ENCODE measurements at places on chromosomes 7 and 10. TPM values are rescaled to one million over a fixed set of nuclear protein-coding genes. Genes with fewer than 3 reads are reported as not detected.

Gene CHPF2
- polyA plus RNA-seq, result 22.5 TPM

Gene ECHDC3
- not detected for polyA plus RNA-seq

DNA sequence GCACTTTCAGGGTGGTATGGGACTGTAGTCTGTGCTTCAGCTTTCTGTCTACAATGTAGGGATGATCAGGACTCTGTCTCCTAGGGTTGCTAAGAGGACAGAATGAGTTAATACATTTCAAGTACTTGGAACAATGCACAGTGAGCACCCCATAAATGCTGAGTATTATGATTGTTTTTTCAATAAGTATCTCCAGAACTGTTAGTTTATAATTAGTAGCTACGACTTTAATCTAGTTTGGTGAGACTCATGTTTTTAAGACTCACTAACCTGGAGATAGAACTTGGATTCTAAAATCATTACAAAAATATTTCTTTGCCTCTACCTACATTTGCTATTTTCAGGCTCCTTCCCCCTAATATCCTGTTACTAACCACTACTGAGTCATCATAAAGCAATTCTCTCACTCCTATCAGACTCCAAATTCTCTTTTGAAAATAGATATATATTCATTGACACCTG is 95.3 kb downstream of the CPED1 start:
- no peak for DNase-seq

DNA sequence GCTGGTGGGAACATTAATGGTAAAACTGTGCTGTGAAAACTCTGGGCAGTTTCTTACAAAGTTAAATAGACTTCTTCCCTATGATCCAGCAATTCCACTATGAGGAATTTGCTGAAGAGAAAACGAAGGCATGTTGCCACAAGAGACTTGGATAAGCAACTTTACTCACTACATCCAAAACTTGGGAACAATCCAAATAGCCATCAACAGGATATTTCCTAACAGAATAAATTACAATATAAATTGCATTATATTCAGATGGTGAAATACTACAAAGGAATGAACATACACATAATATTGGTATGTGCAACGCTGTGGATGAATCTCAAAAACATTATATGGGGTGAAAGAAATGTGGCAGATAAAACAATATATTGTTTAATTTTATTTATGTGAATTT is 21.4 kb upstream of the MKI67 start:
- no peak for DNase-seq

DNA sequence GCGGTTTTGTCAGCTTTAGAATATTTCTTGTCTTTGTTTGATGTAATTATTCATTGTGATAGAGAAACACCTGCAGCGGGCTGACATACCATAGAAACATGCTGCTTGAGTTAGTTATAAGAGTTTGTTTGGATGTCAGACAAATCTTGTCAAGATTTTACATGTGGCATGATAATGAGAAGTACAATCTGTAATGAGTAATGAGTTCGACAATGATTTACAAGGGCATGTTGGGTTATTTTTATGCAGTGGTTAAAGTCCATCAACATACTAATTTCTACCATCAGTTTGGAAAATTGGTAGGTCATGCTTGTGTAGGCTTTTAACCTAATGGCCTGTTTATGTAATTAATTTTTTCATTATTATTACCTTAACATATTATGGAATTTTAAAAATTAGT is 31.3 kb downstream of the FZD1 start:
- no peak for DNase-seq

GRCh38 chr7:44650772-44651171 is 44.3 kb downstream of the OGDH start:
- DNase-seq, result no peak

DNA sequence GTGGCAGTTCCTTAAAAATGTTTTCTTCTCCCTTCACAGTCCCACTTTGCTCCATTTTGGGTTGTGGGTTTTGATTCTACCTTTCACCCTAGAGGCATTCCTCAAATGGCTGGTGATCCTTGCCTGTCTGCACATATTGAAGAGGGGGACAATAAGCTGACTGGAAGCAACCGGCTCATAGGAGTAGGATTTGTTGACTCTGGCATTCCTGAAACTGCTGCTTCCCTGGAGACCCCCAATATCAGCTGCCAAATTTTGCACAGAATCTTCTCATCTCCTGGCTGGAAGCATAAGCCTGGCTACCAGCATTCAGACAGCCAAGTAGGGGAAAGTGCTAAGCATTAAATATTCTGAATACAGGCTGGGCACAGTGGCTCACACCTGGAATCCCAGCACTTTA is 53.7 kb downstream of the KIF5B start:
- no peak for DNase-seq

DNA sequence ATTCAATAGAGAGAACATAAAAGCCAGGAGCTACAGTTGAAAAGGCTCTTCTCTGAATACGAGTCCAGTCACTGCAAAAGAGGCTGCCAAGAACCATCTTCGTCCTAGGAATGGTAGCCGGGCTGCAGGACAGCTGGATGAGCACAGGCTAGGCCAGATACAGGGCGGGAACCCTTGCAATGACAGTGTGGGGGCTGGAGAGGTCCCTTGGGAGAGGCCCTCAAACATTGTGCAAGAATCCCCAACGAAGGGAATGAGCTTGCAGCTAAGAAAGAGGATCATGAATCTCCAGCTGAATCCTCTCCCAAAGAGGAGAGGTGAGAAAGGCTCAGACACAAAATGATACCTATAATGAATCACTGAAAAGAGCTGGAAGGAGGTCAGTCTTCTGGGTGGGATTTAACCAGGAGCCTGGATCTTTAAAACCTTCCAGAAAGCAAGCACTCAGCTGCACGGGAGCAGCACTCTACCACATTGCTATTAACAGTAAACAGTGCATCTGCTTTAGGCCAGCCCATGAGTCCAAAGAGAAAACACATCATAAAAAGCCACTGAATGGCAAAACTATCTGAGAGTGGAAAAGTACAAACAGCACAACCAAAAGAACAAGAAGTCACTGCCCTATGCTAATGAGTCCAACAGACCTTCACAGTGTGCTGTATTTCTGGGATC is 287.9 kb downstream of the TNS3 start:
- DNase-seq, result no peak

GRCh38 chr7:107874605-107875446 is 16.2 kb upstream of the DLD start:
- DNase-seq, result peak; percentile 63

GRCh38 chr7:128814499-128814898 is 15.7 kb upstream of the FLNC start:
- no peak for DNase-seq

Gene PDZD7
- polyA plus RNA-seq, result 0.58 TPM

DNA sequence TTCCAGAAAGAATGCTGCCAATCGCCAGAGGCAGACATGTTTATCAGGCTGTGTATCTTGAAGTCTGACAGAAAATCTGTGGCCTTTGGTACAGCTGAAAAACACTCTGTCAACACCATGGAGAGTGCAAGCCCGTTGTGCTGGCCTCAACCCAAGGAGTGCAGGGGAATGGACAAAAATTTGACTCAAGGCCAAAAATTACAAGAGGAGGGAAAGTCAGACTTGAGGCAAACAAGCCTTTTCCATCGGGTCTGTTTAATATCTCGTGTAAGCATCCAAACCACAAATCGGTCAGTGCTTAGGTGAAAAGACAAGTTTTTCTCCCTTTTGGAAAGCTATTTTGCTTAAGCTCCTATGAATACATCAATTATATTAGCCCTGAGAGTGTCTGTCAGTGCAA is 305.3 kb upstream of the NFE2L3 start:
- no peak for DNase-seq

Gene SYPL1
- polyA plus RNA-seq, result 32.9 TPM

- no peak for DNase-seq
Measured at GRCh38 chr7:84637568-84638338, 443.2 kb upstream of the SEMA3A start.

Gene LEP
- polyA plus RNA-seq, result 0.04 TPM

Gene EBLN1
- not detected for polyA plus RNA-seq

DNA sequence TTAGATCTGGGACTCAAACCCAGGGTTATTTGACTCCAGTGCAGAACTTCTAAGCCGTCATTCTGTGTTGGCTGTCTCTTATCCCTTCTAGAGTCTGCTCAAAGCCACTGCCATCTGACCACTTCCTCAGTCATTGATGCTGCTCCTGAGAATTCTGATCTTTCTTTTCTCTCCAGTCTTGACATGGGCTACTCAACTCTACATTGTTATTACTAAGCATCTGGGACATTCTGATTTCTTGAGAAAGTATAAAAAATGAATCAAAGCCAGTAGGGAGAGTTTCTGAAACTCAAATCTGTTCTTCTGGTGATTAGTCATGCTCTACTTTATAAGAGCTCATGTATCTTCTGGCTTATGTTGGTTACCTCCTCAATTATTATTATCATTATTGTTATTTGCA is 48.7 kb downstream of the ANK3 start:
- no peak for DNase-seq

DNA sequence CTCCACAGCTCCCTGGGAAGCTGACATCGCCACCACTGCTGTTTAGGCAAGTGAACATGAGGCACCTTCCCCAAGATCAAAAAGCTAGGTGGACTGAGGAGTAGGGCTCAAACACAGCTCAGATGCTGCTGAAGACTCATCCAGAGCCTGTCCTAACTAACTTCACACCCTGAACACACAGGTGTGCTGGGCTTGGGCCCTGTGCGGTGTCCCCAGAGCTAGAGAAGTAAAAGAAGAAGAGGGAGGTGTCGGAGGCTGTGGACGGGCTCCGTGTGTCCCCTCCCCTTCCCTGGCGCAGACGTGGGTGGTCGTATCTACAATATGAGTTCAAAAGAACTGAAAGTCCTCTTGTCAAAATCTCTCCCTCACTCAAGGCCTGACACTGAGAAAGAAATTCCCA is 373.4 kb upstream of the MGMT start:
- DNase-seq, result no peak

DNA sequence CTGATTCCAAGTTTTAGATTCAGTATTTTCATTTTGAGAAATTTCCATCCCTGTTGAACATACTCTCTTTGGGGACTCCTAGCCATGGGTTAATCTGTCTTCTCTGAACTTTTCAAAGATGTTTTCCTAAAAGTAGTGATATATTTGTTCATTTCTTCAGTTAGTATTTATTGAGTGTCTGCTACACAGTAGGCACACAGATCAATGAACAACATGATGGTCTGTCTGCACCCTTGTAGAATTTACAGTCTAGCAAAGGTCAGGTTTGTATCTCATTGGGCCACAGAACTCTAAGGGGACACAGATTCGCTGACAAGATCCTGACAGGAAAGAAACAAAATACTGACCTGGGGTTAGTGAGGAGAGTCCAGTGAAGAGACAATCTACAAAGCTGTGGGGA is 42.2 kb upstream of the PAPSS2 start:
- no peak for DNase-seq

Gene PDAP1
- 12.8 TPM for polyA plus RNA-seq

DNA sequence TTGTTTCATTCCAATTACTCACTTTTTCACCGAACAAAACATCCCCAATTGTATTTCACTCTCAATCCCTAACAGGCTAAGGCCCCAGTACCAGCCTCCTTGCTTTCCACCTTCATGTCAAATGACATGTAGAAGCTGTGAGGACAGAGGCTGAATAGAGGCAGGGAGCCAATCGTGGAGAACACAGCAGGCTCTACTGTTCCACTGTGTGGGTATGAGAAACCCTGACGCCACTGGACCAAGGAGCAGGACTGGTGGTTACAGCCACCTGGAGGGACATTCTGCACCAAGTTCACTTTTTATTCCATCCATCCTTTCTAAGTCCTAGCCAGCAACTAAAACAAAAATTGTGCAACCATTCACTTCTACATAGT is 502.8 kb downstream of the SORCS1 start:
- no peak for DNase-seq

Gene MUC3A
- polyA plus RNA-seq, result 0.01 TPM

GRCh38 chr7:156222151-156222550 is 409.9 kb upstream of the SHH start:
- DNase-seq, result no peak

Data from HepG2 (cell line).